ENCODE measurements at places on chromosomes 5 and 9.

- DNase-seq = no peak
Observed at GRCh38 chr5:27701931-27702903, 663.8 kb upstream of the CDH9 start.

GRCh38 chr5:116076496-116076895 lies 8.3 kb upstream of the COMMD10 start:
- DNase-seq = no peak

DNA sequence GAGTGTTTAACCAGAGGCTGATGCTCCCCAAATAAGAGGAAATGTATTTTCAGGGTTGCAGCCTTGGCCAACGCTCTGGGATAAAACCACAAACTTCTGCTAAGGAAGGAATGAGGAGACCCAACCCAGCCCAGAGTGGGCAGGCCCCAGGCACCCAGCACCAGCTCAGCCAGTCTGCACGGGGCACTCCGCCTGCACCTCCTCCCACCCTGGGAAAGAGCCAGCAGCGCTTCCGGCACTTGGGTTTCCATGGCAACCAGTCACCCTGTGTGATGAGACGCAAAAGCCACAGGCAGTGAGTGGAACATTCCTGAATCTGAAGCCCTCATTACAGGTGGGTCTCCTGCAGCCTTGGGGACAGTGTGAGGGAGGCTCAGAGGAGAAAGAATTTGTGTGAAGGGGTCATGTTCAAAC lies 85.2 kb upstream of the ZBTB43 start:
- DNase-seq = peak; percentile 76

DNA sequence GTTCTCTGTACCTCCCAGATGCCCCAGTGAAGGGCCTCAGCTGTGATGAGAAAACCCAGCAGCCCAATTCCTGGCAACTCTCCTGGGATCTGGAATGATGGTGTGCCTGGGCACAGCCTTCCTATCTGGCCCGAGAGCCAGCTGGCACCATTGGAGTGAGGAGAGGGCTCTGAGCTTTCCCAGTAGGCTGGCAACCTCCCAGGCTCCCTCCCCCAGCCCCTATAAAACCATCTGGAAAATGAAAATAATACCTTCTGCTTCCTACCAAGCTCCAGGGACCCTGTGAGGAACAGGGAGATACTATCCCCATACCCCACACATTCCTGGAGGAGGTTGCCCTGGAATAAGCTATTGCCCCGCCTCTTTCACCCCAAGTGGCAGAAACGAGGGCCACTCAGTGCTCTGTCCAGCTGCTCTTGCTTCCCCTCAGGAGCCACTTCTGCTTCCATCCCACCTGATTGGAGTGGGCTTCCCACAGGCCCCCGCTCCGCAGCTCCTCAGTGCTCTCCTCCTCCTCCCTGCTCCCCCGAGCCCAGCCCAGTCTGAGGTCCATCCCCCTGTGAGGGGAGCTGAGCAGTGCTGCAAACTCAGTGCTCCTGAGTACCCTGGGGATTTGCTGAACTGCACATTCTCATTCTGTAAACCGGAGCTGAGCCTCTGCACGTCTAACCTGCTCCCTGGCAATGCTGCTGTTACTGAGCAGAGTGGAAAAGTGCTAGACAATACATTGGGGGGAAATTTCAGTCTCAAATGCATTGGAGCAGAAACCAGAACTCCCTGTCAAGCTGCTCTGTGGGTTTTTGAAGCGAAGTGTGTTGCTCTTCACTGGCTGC lies 74.7 kb downstream of the THBS4 start:
- no peak for DNase-seq

GRCh38 chr9:3827175-3827574 lies 301.4 kb upstream of the RFX3 start:
- no peak for DNase-seq

GRCh38 chr5:176853151-176853778 lies 42.9 kb downstream of the UNC5A start:
- DNase-seq = no peak

DNA sequence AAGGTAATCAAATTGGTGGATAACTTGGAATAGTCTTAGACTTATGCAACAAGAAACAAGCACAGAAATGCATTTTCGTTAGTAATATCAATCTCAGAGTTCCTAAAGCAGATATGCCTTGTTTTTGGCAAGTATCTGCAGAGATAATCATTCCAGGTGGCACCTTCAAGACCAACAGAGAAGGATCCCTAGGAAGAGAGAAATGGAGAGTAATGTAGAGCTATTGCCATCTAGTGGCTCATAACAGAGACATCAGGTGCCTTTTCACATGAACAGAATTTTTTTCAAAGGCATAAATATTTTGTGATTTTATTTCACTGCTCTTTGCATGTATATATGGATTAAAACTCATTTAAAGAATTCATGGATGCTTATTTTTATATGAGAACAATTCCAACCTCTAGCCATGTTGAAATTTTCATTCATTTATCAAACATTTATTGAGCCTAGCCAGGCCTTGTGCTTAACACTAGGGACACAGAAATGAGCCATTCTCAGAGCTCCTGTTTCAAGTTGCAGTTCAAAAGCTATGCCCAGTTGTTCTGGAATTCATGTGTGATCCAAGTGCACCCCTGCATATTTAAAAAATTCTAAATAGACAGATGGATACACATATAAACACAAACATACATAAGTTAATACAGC lies 117.5 kb upstream of the OR13F1 start:
- DNase-seq = no peak

DNA sequence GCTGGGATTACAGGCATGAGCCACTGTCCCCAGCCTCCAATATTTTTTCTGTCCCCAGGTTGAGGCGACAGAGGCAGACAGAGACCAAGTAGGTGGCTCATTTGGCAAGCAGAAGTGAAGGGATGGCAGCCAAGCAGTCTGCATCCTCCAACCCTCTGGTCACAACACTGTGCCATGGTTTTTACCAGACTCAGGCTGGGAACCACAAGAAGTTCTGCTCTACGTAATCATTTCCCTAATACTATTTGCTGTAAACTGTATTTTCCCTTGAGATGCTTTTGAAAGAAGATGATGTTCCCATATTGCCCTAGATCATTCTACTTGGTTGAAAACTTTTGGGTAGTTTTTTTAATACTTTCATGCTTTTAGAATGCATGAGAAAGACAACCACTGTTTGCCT lies 40.5 kb downstream of the PTTG1 start:
- no peak for DNase-seq

DNA sequence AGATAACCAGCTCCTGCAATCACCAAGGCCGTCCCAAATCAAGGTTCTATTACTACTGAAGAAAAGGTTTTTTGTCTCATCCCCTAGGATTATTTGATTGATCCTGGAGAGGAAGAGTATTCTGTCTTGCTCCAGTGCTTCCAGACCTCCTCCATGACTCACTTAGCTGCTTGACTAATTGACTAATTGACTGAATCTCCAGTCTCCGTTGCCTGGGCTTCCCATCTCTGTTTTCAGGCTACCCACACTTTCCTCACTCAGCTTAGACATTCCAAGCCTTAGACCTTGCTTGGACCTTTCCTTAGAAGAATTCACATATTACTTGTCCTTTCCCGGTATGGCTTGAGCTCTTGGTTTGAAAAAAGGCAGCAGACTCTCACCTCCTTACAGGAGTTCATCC lies 60.6 kb downstream of the FRMD3 start:
- no peak for DNase-seq

DNA sequence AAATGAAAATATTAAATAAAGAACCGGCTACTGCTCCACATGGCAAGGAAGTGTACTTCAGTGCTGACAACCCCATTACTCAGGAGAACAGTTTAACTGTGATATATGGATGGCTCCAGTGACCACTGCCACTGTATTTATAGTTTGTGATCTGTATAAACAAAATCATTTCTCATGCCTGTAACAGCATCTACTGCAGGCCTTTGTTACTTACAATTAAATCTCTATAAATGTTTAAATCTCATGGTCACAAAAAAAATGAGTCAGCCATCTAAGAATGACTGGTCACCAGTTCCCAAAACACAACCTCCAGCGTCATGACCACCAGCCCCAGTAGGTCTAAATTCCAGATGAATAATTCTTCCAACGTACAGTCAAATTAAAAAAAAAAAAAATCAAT lies 24.6 kb downstream of the SERINC5 start:
- DNase-seq = no peak

GRCh38 chr5:160230686-160231527 lies 1.6 kb downstream of the FABP6 start:
- DNase-seq = no peak

GRCh38 chr9:128621730-128622455 lies 34.8 kb downstream of the DYNC2I2 start:
- DNase-seq = no peak

GRCh38 chr5:172313915-172314314 lies 30.4 kb upstream of the UBTD2 start:
- no peak for DNase-seq

GRCh38 chr5:121949885-121950284 lies 11.9 kb upstream of the SRFBP1 start:
- DNase-seq = no peak

GRCh38 chr5:41637424-41637823 lies 127.0 kb upstream of the PLCXD3 start:
- DNase-seq = no peak

DNA sequence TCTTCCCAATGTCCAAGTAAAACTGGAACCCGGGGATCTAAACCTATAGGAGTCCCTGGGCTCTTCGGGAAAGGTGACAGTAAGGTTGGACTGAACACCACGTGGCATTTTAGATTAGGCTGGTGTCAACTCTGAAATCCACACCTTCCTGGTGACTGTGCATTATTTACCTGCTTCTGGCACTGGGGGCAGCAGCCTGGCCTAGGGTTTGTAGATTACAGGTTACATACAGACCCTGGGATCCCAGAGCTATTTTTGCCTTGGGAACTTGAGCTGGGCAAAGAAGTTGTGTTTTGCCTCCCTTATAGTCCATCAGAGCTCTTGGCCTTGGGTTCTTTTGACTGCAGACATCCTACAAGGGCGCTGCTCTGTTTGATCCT lies 173.2 kb downstream of the DAB2IP start:
- no peak for DNase-seq

DNA sequence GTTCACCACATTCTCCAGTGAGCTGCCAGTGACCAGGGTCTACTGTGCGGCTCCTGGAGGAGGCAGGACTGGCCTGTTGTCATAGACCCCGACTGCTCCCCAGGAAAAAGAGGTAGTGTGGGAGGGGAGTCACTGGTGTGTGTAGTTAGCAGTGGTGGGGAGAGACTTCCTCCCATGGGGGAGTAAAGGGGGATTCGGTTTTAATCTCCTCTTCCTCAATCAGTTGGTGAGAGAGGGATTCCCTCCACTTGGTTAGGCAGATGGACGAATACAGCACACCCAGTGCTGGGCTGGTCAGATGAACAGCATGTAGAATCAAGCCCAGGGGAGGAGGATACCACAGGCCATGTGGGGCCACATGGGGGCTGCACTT lies 207.6 kb upstream of the S1PR3 start:
- DNase-seq = no peak

- DNase-seq = no peak
Observed at GRCh38 chr9:127066060-127066850, 56.2 kb downstream of the ANGPTL2 start.

- DNase-seq = no peak
Observed at GRCh38 chr9:73038613-73039012, 85.8 kb upstream of the ALDH1A1 start.

GRCh38 chr5:150582241-150583109 lies 58.0 kb upstream of the SYNPO start:
- no peak for DNase-seq

DNA sequence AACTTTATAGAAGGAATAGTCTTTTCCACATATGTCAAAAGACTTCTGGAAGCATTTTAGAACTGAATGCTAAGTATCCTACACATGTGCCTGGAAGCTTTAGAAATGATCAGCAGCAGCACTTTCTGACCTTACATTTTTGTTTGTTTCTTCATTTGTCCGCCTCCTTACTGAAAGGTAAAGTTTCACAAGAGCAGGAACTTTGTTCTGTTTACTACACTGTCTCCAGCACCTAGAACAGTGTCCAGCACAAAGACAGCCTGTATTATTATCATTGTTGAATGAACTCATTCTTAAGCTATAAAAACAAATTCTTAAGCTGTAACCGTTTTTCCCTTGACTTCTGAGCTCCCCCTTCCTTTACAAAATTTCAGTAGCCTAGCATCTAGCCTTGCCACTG lies 14.8 kb downstream of the PIP5K1B start:
- DNase-seq = no peak

DNA sequence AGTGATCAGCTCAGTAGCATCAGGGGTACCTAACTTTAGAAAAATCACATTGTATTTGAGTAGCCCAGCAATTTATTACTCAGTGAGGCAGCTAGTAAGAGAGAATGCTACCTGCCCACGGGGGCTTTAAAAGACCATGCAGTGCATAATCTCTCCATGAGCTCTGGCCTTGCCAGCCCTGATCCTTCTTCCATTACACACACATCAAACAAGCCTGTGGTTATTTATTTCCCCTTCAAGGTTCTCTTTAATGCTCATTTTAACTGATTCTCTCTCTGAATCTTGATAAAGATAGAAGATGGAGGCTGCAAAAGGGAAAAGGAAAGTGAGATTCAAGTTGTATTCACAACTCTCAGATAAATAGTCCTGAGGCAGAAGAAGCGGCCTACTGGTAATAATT lies 22.3 kb downstream of the ANKRD31 start:
- DNase-seq = no peak

DNA sequence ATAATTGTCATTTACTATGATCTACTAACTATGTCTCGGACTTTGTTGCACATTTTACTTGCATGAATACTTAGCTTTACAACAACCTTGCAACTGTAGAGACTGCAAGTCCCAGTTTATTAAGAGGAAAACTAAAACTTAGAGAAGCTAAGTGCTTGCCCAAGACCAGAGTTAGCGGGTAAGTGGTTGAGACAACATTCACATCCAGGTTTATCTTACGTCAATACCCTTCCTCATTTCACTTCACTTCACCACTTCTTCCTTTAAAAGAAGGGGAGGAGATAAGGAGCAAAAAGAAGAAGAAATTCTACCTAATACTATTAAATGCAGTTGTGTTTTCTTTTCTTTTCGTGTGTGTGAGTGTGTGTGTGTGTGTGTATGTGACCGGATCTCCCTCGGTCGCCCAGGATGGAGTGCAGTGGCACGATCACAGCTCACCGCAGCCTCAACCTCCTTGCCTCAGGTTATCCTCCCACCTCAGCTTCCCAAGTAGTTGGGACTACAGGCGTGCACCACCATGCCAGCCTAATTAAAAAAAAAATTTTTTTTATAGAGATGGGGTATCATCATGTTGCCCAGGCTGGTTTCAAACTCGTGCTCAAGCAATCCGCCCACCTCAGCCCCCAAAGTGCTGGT lies 37.4 kb downstream of the MEGF9 start:
- DNase-seq = no peak

- DNase-seq = no peak
Observed at GRCh38 chr5:116494784-116495450, 79.7 kb downstream of the SEMA6A start.

GRCh38 chr5:16725575-16725974 lies 108.8 kb upstream of the RETREG1 start:
- no peak for DNase-seq

- no peak for DNase-seq
Observed at GRCh38 chr5:127647361-127647958, 1.4 kb upstream of the CTXN3 start.

GRCh38 chr9:89829346-89829745 lies 224.5 kb downstream of the GADD45G start:
- DNase-seq = no peak
